NCI-H446 treated with DMSO at 0.1 percent for 48 hours (cell line): ENCODE measurements at places on chromosomes 12 and 14.

DNA sequence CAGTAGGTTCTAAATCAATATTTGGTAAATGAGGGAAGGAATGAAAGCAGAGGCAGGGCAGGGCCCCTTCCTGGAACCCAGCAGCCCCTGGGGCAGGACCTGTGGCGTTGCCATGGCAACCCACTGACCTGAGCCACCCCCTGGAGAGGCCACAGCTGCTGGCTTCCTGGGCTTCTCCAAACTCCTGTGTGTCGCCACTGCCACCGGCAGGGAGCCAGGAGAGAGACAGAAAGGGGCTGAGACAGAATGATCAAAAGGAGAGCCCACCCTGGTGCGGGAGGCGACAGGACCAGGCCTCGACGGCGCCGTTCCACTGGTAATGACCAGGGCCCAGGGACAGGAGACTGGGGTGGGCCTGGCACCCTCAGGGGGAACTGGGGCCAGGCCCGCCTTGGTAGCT lies 18.2 kb downstream of the RFX4 start:
- DNase-seq, result no peak

GRCh38 chr12:96196781-96197180 lies 2.6 kb downstream of the ELK3 start:
- DNase-seq, result no peak

- no peak for DNase-seq
Measured at GRCh38 chr12:83150465-83151189, 463.9 kb downstream of the TMTC2 start.

DNA sequence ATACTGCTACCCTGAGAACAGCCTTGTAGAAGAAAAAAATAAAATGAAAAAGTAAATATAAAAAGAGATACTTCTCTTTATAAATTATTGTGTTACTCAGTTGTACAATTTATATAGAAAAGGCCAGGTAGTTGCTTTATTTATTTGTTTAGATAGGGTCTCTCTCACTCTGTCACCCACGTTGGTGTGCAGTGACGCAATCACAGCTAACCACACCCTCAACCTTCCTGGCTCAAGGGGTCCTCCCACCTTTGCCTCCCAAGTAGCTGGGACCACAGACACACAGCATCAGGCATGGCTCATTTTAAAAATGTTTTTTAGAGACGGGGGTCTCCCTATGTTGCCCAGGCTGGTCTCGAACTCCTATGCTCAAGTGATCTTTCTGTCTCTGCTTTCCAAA lies 175.4 kb upstream of the PZP start:
- DNase-seq, result no peak

GRCh38 chr12:57342207-57342691 lies 88.6 kb downstream of the R3HDM2 start:
- no peak for DNase-seq

GRCh38 chr14:49206828-49207227 lies 379.4 kb downstream of the RPS29 start:
- peak; percentile 70 for DNase-seq

DNA sequence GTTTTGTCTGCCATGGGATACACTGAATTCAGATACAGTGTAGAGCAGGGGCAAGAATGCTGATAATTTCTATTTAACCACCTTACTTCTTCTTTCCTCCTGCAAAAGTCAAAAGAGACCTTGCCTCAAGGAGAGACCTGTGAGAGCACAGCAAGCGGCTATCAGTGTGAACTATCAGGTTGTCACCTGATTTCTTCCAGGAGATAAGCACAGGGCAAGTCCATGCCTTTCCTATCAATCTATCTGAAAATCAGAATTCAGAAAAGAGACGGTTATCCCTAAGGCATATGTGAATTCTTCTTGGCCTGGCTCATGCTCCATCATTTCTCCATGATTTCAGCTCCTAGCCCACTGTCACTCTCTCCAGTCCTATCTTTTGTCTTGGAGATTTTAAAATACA lies 128.9 kb upstream of the CCND2 start:
- no peak for DNase-seq

GRCh38 chr12:8108808-8109398 lies 14.5 kb upstream of the CLEC4A start:
- peak; percentile 25 for DNase-seq

DNA sequence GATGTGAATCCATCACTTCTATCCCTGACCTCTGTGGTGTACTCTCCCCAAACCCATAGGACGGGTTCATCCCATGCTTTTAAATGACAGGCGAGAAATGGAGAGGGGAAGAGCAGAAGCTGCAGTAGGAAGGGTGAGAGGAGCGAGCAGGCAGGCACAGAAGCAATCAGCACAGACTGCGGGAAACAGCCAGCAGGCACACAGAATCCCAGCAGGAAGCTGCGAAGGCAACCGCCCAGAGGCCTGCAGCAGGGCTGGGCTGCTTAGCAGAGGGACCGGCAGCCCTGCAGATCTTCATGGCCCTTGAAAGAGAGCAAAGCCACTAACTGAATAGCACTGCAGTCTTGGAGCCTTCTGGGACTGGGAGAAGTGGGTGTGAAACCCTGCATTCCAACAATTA lies 287.0 kb upstream of the FKBP4 start:
- no peak for DNase-seq

GRCh38 chr12:104741497-104742367 lies 216.4 kb downstream of the SLC41A2 start:
- DNase-seq, result peak; percentile 77

GRCh38 chr14:72098210-72098609 lies 166.0 kb downstream of the RGS6 start:
- DNase-seq, result no peak

GRCh38 chr12:66041651-66042363 lies 88.7 kb downstream of the LLPH start:
- no peak for DNase-seq

GRCh38 chr12:54378796-54379397 lies 5.6 kb downstream of the ZNF385A start:
- no peak for DNase-seq

DNA sequence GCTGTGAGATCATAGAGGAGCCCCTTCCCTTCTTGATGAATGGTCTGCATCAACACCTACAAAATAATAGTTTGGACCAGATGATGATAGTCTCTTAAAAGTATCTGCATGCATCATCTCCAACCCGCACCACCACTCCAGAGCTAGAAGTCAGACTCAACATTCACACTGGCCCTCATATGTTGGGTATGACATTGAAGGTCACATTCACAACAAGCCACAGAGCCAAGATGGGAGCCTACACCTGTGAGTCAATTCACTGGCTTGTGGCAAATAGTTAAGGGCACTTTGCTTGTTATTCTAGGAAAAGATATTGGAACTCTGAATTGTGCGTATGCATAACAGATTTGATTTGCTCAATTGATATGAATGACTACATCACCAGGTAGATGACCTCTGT lies 1197.9 kb downstream of the VRK1 start:
- no peak for DNase-seq

GRCh38 chr12:2482938-2483660 lies 311.7 kb upstream of the FKBP4 start:
- DNase-seq, result no peak

DNA sequence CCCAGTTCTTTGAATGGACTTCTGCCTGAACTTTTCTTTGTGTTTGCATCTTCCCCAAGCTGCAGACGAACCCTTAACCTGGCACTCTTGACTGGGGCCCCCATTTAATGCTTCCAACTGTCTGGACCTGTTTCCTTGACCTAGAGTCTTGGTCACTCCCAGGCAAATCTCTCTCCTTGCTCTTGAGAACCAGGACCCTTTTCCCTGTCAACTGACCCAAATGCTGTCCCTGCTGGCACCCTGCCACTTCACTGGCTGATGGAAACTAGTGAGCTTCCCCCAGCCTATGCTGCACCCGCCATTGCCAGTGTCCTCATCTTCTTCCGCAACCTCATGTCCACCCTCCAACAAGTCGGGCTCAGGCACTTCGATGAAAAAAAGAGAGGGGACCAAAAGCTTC lies 79.5 kb downstream of the PRIMA1 start:
- DNase-seq, result no peak

DNA sequence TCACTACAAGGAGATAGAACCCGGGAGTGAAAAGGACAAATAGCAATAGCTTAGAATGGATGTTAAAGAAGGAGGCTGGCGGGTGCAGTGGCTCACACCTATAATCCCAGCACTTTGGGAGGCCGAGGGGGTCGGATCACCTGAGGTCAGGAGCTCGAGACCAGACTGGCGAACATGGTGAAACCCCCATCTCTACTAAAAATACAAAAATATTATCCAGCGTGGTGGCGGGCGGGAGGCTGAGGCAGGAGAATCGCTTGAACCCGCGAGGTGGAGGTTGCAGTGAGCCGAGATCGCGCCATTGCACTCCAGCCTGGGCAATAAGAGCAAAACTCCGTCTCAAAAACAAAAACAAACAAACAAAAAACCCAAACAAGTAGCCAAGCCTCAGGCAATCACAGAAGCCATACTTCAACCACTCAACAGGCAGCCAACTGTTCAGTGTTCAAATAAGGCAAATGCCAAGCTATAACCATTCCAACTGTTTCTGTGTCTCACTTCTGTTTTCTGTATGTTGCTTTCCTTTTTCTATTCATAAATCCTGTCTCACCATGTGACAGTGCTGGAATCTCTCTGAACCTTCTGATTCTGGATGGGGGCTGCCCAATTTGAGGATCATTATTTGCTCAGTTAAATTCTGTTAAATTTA lies 3.9 kb upstream of the SPTLC2 start:
- DNase-seq, result no peak

DNA sequence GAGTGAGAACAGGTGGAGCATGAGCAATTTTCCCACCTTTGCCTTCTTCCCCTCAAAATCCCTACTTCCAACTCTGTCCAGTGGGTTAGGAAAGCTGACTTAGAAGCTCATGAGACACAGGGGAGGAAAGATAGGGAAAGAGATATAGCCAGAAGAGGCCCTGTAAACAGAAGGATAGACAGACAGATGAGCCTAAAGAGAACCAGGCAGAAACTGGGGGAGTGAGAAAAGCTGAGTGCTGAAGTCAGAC lies 5.0 kb downstream of the AJUBA start:
- no peak for DNase-seq

DNA sequence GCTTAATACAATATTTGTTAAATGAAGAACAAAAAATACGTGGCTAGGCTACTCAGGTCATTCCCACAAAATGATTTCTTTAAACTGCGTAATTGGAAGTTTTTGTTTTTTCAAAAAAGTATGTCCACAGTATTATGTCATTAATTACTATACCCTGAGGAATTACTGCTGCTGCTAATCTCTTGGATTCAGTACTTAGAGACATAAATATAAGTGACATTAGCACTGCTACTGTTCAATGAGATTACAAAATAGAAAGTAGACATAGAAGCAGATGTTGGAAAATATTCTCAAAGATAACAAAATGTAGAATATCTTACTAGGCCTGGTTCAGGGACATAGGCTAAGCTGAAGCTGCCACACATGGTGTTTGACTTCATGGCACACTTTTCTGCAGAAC lies 36.3 kb downstream of the HMGA2 start:
- no peak for DNase-seq

DNA sequence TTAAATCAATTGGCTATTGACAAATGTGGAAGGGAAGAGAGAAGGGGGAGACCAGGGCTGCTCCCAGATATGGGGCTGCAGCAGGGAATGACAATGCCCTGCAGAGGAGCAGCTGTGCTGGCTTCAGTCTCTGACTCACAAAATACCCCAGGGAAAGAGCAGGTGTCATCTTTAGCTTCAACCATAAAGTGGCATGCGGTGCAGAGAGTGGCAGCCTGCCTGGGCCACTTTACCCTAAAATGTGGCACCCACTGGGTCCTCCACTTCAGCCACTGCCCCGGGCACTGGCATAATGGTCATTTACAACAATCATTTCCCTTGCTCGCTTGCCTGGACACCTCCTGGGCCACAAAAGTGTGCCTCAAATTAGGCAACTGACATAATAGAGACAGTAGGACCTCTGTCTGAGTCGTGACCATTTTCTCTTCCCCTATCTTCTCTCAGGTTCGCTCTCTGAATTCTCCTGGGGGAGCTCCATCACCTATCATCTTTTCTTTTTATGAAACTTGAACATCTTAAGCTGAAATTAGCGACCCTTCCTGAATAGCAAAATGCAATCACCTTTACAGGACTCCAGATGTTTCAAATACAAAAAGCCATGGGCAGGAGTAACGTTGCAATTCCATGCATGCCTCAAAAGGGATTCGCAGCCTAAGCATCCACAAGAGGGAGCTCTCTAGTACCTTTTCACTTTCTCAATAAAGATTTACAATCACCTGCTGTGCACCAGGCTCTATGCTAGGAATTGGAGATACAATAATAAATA lies 179.9 kb upstream of the ATF7IP start:
- no peak for DNase-seq

DNA sequence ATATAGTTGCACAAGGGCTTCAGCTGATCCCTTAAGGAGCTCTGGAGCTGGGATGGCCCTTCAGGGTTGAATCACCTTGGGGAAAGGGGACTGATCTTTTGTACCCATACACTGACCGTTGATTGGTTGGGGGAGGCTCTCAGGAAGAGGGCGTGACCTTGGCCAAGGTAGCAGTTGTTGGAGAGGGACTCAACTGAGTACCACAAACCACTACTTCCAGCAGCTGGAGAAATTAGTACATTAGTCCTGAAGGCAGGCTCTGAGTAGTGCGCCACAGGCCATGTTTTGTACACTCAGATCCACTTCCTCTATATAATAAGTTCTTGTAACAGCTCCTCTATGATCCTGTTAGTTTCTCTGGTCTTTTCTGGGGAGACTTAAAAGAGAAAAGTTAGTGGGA lies 317.6 kb downstream of the CCDC91 start:
- no peak for DNase-seq

DNA sequence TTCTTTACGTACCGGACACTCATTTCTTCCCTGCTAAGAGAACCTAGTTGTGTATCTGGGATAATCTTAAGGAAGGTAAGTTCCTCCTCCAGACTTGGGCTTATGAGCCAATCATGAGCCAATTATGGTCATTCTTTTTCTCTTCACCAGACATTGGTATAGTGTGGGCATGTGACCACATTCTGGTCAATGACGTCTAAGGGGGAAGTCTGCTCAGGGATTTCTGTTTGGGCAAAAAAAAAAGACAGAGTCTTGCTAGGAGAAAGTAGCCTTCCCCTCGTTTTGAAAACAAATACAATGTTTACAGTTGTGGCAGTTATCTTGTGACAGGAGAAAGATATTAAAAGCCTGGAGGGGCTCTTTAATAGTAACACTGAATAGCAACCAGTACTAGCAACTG lies 20.1 kb upstream of the PLXNC1 start:
- DNase-seq, result no peak

- DNase-seq, result no peak
Measured at GRCh38 chr12:29991924-29992323, 208.2 kb upstream of the TMTC1 start.

- no peak for DNase-seq
Measured at GRCh38 chr14:99544991-99545390, 59.0 kb downstream of the CCDC85C start.

GRCh38 chr12:94831081-94831751 lies 172.3 kb downstream of the NDUFA12 start:
- no peak for DNase-seq

DNA sequence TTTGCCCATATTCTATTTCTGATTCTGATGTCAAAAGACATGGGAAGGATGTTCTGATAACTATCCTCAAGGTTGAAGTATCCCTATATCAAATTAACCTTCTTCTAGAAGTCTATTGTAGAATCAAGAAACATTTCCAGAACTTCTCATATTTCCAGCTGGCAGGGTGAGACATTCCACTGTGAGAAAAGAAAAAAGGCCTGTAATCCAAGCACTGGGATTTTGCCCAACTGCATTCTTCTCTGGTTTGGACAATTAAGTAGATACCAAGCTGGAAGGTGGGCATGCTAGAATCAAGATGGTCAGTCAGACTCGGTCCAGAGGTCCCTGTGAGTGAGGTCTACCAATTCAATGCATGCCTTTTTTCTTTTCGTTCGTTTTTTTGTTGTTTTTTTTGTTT lies 60.9 kb downstream of the MAP3K9 start:
- no peak for DNase-seq

- no peak for DNase-seq
Measured at GRCh38 chr14:101022121-101022520, 118.6 kb upstream of the RTL1 start.

- no peak for DNase-seq
Measured at GRCh38 chr12:69708649-69709048, 9.5 kb upstream of the BEST3 start.
